ENCODE measurements at places on chromosomes 6 and 20. TPM values are rescaled to one million over a fixed set of nuclear protein-coding genes. Genes with fewer than 3 reads are reported as not detected.

GRCh38 chr6:137351890-137352289 lies 132.7 kb upstream of the IFNGR1 start:
- DNase-seq: no peak

- DNase-seq: no peak
Observed at GRCh38 chr6:144853603-144854002, 568.5 kb downstream of the UTRN start.

DNA sequence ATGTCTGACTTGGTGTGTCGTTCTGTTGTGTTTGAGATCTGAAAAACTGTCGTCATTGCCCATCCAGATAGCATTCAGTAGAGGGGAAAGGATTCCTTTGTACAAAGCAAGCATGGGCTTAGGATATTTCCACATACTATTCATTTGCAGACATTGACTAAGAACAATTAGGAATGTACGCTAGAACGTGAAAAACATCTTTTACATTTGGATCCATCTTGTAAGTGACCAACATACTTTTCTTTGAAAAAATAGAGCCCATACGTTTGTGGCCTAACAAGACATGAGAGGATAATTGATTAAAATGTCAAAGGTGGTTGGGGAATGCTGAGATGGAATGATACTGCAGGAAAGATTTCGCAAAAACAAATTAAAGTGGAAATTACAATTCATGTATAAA lies 225.8 kb upstream of the QKI start:
- no peak for DNase-seq

DNA sequence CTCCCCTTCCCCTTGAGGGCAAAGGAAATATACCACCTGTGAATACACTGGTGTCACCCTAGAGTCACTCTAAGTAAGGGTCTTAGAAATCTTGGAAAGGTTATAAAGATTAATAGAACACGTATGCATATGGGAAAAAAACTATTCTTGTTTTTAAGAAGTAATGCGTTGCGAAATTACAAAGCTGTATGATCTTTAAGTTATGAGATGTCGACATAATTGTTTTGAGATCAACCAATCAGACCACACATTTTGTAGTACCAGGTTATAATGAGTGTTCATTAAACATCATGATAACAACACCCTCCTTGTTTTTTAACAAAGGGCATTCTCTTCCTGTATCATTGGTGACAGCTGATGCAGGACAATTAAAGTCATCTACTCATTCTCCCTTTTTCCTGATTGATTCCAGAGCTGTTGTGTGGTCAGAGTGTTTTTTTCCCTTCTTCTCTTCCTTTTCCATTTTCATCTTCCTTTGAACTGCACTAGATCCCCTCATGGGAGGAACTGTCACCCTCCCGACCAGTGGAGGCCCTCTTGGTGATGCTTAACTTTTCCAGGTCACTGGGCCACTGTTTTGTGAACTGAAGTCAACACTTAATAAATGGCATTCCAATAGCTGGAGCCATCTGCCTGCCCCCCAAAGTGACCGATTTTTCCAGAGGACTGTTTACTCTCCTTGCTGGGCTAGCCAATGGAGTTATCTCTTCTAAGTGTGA lies 37.0 kb downstream of the PRDM1 start:
- no peak for DNase-seq

SNAI1 gene
- not detected for total RNA-seq
